ENCODE measurements at places on chromosomes 3 and 15.

GRCh38 chr3:117922039-117922438 lies 1112.6 kb downstream of the IGSF11 start:
- no peak for DNase-seq

- peak; percentile 68 for DNase-seq
Measured at GRCh38 chr15:62603742-62604141, 438.7 kb upstream of the C2CD4B start.

DNA sequence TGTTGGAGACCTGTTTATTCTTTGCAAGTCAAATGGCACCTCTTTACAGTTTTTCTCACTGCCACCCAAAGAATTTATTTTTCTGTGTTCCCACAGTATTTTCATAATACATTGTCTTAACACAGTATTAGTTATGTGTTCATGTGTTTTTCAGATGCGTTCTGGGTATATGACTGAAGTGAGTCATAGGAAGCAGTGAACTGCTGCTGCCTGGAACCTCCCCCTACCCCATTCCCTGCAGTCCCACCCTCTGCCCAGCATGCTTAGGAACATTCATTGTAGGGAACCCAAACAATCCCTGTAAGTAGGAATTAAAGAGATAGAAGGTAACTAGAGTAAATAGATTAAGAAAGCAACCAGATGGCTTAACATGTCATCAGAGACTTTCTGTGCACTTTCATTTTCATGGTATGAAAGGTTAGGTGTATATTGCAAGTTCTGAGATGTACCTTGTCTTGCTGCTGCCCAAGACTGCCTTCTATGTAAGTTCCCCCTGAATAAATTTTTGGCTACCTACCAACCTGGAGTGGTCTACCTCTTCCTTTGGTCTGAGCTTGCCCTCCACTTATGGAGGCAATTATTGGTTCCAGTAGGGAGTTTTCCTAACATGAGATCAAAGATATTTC lies 21.9 kb upstream of the SQOR start:
- DNase-seq = peak; percentile 70

DNA sequence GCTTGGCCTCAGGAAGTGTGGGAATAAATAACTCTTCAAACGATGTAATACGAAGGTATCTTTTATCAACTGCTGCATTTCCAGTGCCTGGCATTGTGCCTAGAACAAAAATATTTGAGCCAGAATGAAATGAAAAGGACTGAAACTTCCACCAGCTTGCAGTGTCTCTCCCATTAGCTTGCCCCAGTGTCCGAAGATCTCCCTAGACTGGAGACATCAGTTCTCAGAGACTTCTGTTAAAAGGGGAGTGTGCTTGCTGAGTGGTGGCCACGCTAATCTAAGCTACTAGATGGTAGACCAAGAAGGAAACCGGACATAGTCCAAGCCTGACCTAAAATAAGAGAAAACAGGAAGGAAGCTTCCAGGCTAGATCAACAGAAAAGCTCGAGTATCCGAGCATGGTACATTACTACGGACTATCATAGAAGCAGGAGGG lies 28.6 kb downstream of the KCNAB1 start:
- DNase-seq = peak; percentile 34

GRCh38 chr3:69294014-69294766 lies 91.7 kb downstream of the FRMD4B start:
- DNase-seq = no peak

DNA sequence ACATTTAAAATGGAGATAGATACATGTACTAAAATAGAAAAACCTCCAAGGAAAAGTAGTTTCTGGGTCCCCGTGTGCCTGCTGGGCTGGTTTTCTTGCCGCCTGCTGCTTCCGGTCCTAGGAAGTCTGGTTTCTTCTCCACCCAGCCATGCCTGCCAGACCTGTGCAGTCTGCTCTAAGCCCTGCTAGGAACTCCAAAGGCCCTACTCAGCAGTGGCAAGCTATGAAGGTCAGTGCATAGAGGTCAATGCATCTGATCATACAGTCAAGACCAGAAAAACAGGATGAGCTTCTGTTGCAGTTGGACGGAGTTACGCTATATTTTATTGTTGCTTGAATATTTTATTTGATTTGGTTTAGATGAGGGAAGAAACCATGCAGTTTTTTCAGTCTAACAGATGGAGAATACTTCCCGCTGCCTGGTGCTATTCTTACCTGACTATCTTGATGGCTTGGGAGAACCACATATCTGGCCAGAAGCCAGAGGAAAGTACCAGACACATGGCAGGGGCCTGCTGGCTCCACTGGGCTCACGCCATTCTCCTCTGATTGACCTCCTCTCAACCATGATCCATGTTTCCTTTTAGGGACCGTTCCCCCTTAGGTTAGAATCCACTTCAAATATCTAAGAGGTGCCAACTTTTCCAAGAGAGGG lies 226.8 kb upstream of the ST8SIA2 start:
- DNase-seq = no peak

- DNase-seq = peak; percentile 59
Measured at GRCh38 chr15:72599855-72600464, 54.5 kb upstream of the GOLGA6B start.

DNA sequence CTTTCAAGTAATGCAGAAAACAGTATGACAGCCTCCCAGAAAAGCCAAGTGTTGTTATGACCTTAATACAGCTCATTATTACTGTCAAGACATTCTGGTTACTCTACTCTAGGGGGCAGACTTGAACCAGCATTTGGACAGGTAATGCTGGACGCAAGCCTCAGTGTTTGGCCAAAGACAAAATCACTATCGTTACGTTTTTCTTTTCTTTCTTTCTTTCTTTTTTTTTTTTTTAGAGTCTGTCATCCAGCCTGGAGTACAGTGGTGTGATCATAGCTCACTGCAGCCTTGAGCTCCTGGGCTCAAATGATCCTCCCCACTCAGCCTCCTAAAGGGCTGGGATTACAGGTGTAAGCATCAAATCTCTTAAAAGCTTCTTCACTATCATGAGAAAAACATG lies 29.4 kb upstream of the TMEM45A start:
- peak; percentile 76 for DNase-seq

- DNase-seq = no peak
Measured at GRCh38 chr15:89369341-89369947, 34.8 kb upstream of the POLG start.

DNA sequence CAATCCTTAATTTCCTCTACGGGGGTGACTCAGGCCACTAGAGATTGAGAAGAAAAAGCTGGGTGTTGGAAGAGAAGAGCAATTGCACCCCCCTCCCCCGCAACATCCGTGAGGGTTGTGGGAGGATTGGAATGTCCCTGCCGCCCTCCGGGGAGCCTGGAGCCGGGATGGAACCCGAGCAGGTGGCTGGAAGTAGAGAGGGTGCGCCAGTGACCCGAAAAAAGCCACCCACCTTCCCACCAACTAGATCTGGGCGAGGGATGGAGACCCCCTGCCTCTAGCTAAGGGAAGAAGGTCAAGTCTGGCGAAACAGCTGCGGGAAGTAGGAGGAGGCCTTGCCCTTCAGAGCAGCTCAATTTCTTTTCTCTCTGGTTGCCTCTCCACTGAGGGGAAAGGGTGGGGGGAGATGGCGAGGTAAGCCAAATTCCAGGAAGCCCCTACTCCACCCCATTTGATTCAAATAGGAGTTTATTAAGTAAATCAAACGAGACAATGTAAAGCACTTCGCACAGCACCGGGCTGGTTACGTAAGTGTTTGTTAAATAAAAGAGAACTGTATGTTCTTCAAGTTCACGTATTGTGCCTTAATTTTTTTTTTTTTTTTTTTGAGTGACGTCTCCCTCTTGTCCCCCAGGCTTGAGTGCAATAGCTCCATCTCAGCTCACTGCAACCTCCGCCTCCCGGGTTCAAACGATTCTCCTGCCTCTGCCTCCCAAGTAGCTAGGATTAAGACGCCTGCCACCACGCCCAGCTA lies 1.1 kb upstream of the WWTR1 start:
- DNase-seq = peak; percentile 83

- peak; percentile 49 for DNase-seq
Measured at GRCh38 chr15:35309886-35310285, 224.8 kb upstream of the NANOGP8 start.

- no peak for DNase-seq
Measured at GRCh38 chr15:78761891-78762385, 49.3 kb downstream of the ADAMTS7 start.

DNA sequence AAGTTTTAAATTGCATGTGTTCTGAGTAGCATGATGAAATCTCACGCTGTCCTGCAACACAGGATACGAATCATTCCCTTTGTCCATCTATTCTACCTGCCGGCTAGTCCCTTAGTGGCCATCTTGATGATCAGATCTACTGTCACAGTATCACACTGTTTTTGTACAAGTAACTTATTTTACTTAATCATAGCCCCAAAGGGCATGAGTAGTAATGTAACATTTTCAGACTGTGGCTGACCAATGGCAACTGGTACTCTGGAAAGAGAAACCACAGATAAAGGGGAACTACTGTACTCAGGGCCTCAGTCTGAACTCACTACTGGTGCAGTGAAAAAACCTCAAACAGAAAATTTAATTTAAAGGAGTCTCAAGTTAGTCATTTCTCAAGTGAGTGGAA lies 127.3 kb upstream of the MRPL3 start:
- no peak for DNase-seq

DNA sequence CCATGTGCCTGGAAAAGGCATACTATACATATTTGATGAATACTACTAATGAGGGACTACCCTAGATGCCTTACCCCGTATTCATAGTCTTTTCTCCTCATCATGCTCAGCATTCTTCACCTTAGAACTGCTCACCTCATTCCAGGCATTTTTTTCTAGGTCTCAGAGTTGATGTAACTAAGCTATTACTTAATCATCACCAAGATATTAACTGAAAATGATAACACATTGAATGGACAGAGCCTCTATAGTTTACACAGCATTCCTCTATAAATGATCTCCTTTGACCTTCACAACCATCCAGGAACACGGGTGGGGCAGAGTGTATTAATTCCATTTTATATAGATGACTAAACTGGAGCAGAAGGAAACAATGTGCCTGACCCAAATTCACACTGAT lies 174.1 kb upstream of the DPH6 start:
- peak; percentile 67 for DNase-seq

DNA sequence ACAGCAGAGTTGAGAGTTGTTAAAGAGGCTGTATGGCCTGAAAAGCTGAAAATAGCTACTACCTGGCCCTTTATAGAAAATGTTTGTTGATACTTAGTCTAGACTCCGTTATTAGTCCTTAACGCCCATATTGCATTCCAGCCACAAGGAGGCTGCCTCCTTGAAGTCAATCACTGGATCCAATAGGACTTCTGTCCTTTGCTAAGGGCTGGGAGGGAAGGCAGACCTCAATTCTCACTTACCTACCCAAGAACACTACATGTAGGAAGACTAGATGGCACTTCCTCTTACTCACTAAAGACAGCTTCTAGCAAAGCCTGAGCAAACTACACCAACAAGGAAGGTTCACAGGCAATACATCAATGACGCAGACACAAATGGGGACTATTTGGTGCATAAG lies 139.5 kb upstream of the HACD2 start:
- no peak for DNase-seq

GRCh38 chr3:23845326-23846216 lies 39.8 kb downstream of the UBE2E1 start:
- no peak for DNase-seq

DNA sequence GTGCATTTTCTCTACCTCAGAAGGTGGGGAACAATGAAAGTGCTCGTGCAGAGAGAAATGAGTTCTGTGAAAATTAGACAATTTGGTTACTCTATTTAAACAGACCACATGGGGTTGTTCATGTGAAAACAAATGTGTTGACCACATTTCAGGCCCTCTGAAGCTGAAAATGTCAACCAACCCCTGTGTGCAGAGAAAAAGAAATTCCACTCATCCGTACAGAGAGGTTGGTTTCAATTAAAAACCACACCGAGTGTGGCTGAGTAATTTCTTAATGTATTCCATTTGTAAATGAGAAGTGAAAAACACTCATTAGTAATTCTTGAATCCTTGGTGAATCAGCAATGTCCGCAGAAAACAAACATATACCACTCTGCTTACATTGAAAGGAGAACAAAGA lies 46.9 kb upstream of the SLC7A14 start:
- no peak for DNase-seq

DNA sequence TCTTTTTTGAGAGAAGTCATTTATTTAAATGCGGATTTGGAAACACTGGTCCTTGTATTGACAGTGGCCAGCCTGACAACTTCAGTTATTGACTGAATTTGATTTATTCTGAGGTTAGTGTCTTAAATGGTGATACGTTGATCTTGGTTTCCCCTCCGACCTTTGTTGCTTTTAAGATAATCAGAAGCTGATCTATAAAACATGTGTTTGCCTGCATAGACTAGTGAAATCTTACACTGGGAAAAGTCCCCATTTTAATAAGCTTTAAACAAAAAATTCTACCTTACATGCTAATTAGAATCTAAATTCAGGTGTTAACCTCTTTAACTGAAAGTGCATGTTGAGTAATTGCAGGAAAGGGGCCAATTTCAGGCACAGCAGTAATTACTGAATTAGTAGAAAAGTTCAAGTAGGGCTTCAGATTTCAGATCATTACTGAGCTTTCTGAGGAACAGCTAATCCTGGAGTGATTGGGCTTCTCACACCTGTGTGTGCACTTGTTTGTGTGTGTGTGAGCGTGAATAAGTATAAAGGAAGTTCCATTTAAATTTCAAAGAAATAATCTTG lies 221.4 kb downstream of the SOX2 start:
- DNase-seq = no peak

DNA sequence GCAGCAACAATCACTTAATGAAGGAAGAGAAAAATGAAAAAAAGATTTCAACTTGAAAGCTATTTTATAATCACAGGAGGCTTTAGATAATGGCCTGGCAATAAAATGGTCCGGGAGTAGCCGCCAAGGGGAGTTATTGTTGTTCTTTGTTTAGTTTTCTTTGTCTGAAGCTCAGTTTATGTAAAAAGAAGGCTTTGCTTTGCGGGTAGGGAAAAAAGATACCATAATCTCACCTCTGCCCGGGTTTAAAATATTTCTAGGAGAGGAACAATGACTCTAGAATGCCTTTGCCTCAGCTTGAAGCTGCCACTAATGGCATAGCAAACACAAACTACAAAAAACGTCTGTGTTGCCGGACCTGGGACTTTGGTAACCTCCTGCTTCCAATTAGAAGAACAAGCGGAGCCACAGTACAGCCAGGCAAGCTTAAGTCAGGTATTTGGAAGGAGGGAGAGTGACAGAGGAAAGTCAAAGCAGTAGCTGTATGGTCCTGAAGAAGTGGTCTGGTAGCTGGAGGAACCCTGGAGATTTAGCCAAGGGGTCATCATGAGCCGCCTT lies 764.5 kb downstream of the TUSC7 start:
- no peak for DNase-seq

- no peak for DNase-seq
Measured at GRCh38 chr3:13615019-13615528, 66.1 kb downstream of the FBLN2 start.

GRCh38 chr3:72538070-72538745 lies 310.0 kb downstream of the SHQ1 start:
- no peak for DNase-seq

DNA sequence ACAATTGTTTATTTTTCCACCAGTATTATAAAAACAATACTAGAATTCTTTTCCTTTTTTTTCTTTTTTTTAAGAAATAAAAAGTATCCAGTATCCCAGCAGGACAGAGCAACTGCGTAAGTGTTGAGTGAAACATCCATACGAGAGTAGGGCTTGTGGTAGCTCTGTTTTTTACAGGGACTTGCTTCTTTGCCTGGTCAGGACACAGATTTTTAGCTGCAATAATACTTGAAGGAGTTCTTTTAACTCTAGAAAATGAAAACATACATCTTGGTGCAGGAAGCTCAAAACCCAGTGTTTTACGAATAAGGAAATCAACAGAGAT lies 297.7 kb upstream of the NR2E3 start:
- no peak for DNase-seq

Data from iris pigment epithelial cell (primary cell).